AG09319 (cell line): ENCODE measurements at places on chromosomes 7 and 10.

- DNase-seq: no peak
Observed at GRCh38 chr7:28956608-28957063, 1.5 kb downstream of the TRIL start.

- DNase-seq: no peak
Observed at GRCh38 chr7:21611129-21611528, 68.3 kb downstream of the DNAH11 start.

- peak; percentile 64 for DNase-seq
Observed at GRCh38 chr10:44198096-44198779, 186.7 kb downstream of the CXCL12 start.

DNA sequence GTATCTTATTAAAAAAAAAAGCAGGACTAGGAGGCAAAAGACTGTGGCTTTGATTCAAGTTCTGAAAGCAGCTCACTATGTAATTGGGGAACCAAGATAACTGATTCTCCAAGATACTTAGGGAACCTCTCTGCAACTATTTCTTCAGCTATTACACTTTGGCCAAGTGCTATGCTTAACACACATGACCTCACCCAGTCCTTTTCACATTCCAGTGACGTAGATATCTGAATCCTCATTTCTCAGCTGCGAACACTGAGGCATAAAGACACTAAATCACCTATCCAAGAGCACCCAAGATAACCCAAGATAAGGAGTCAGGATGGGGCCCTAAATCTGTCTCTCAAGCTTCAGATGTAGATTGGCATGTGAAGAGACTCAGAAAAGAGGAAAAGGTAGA is 133.6 kb downstream of the GLI3 start:
- no peak for DNase-seq

DNA sequence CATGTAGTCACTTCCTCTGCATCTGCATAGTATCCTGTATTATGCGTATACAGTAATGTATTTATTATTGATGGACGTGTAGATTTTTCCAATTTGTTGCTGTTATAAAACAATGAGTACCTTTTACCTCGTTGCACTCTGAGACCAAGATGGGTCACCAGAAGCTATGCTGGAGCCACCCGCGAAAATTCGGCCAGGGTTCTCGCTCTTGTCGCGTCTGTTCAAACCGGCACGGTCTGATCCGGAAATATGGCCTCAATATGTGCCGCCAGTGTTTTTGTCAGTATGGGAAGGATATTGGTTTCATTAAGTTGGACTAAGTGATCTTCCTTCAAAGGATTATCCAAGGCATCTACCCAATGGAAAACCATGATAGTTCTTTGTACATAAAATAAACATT is 1.0 kb downstream of the PSMC2 start:
- DNase-seq: no peak

GRCh38 chr7:76047305-76047810 is 442 bp downstream of the STYXL1 start:
- DNase-seq: no peak

DNA sequence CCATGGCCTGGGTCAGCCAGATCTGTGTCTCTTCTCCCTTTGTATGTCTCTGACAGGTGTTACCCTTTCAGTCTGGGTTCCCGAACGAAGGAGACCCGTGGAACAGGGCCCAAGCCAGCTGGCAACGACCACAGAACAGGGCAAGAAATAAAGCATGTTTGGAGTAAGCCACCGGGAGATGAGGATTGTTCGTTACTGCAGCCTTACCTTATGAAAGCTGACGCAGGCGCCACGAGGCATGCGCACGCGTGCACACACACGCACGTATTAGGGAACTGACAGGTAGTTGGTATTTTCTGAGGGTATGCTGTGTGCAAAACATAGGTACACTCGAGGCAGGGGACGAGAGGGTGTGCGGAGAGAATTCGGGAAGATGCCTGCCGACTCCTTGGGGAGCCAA is 46.4 kb upstream of the ENO4 start:
- DNase-seq: no peak

DNA sequence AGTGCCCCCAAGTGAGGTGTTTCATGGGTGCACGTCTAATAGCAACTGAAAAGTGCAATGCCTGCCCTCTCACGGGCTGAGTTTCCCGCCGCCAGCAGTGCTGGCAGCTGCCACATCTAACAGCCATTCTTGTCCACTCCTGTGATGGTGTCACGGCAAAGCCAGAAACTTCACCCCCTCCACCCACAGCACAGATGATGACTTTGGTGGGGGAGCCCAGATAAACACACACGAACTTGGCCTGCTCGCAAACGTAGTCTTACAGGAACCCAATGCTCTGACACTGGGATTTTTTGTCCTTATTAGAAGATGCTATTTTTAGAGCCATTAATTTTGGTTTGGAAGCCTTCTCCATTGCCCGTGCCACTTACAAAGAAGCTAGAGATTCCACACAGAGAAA is 26.7 kb downstream of the CPXM2 start:
- no peak for DNase-seq

GRCh38 chr7:136657482-136657921 is 210.9 kb upstream of the CHRM2 start:
- no peak for DNase-seq

GRCh38 chr10:51629934-51630639 is 69.3 kb downstream of the CSTF2T start:
- DNase-seq: no peak

DNA sequence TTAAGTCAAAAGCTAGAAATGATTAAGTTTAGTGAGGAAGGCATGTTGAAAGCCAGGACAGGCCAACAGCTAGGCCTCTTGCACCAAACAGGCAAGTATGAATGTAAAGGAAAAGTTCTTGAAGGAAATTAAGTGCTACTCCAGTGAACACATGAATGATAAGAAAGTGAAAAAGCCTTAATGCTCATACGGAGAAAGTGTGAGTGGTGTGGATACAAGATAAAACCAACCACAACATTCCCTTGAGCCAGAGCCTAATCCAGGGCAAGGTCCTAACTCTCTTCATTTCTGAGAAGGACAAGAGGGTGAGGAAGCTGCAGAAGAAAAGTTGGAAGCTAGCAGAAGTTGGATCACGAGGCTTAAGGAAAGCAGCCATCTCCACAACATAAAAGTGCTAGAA is 53.0 kb downstream of the DNAJC1 start:
- no peak for DNase-seq

GRCh38 chr7:45215601-45216062 is 58.0 kb downstream of the RAMP3 start:
- DNase-seq: no peak

DNA sequence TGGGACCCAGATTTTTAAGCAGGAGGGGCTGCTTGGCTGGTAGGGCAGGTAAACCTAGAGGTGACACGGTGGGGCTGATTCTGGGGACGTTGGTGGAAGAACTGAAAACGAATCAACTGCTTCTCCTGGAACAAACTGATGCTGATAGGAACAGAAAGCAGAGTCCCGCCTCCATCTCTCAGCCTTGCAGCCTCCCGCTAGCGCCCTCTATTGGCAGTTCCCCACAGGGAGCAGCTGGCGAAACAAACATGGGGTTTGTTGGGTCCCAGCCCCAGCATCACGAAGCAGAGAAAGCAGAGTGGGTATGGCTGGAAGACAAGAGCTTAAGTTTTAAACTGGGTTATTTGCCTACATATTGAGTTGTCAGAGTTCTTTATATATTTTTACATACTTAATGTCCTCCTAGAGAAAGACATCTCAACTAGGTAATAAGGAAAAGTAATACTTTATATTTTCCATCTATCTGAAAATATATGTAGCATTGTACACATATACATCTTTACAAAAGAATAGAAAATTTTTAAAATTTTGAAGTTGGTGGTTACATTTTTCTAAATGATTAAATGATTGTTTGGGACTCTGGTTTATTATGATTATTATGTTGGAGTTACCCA is 42.3 kb upstream of the FOXI2 start:
- no peak for DNase-seq

- no peak for DNase-seq
Observed at GRCh38 chr7:94394109-94394436, 622 bp upstream of the COL1A2 start.

- no peak for DNase-seq
Observed at GRCh38 chr7:37354656-37355131, 94.0 kb downstream of the ELMO1 start.

GRCh38 chr10:72316748-72317435 is 37.8 kb downstream of the DNAJB12 start:
- no peak for DNase-seq

GRCh38 chr7:149735779-149736477 is 37.5 kb downstream of the ZNF467 start:
- no peak for DNase-seq

- DNase-seq: no peak
Observed at GRCh38 chr7:137943132-137943551, 58.7 kb downstream of the CREB3L2 start.

GRCh38 chr10:33151344-33151864 is 183.1 kb downstream of the NRP1 start:
- no peak for DNase-seq

GRCh38 chr7:159139639-159140038 is 5.0 kb downstream of the VIPR2 start:
- DNase-seq: no peak

GRCh38 chr7:140920745-140921144 is 4.0 kb downstream of the BRAF start:
- no peak for DNase-seq
